ENCODE measurements at places on chromosomes 1 and 21. TPM values are rescaled to one million over a fixed set of nuclear protein-coding genes. Genes with fewer than 3 reads are reported as not detected.

DNA sequence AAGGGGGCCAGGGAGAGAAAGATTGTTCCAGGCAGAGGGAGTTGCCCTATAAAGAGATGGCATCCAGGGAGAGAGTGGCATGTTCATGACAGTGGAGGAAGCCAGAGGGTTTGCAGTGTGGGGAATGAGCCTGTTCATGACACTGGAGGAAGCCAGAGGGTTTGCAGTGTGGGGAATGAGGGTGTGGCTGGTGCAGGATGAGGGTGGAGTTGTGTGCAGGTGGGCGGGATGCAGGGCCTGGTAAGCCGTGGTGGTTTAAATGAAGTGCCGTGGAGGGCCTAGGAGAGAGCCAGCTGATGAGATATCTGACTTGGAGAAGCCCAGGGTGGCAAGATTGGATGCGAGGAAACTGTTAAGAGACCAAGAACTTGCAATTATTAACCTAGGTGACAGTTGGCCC lies 131.8 kb downstream of the CAMTA1 start:
- no peak for DNase-seq

GRCh38 chr1:5994713-5995621 lies 2.7 kb upstream of the NPHP4 start:
- peak; percentile 18 for DNase-seq

The TEX38 gene
- total RNA-seq: 0.22 TPM

DNA sequence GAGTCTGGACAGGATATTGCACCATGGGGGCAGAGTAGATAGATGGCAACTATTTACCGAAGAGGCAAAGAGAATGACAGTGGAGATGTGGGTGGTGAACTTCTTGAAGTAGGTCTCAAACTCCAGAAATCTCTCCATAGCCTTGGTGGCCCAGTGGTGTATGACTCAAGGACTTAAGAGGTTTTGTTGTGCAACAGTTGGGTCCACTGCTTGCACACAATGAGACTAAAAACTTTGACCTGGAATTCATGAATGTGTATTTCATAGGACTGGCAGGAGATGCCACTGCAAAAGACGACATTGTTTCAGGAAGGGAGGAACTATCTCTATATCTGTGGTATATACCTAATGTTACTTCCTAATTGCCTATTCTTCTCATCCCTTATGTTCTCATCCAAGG lies 75.9 kb downstream of the ZSCAN20 start:
- no peak for DNase-seq

- no peak for DNase-seq
Measured at GRCh38 chr21:32578107-32578691, 7.1 kb downstream of the TCP10L start.

The BCAR3 gene
- 23.5 TPM for total RNA-seq

- DNase-seq: no peak
Measured at GRCh38 chr1:152928671-152929070, 18.3 kb upstream of the SPRR5 start.

DNA sequence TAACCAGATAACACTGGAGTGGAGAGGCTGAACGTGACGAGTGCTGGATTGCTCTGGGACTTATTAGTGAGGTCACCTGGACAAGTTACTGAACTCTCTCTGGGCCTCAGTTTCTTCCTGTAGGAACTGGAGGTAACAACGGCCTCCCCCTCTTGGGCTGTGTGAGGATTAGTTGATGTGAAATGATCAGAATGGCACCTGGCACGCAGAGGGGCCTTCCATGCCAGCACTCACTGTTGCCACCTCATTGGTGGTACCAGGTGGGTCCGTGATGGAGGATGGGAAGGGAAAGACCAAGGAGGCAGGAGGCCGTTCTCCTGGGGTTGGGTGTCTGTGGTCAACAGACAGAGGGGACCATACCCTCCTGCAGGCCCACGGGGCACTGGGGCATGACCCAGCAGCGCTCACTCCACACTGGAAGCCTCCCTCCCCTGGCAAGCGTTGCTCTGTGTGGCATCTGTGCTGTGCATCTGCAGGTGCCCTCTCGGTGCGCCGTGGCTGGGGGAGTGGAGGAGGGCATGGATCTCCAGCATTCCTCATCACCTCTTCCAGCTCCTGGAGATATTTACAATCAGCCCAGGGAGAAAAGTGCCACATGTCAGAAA lies 349.5 kb upstream of the VAMP3 start:
- no peak for DNase-seq

The FAM167B gene
- 7.9 TPM for total RNA-seq

The KCNJ15 gene
- total RNA-seq: 0.30 TPM

GRCh38 chr1:25068829-25069228 lies 138.8 kb upstream of the RUNX3 start:
- no peak for DNase-seq

DNA sequence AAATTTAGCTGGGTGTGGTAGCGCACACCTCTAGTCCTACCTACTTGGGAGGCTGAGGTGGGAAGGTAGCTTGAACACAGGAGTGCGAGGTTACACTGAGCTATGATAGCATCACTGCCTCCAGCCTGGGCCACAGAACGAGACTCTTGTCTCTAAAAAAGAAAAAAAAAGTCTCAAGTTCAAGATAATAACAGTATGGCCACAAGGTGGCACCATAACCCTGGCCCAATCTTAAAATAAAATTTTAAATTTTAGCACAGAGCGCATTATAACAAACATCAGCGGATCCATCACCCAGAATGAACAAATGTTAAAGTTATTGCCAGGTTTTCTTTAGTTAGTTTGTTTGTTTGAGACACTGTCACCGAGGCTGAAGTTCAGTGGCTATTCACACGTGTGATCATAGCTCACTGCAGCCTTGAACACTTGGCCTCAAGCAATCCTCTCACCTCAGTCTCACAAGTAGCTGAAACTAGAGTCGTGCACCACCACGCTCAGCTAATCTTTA lies 2.9 kb upstream of the HTR6 start:
- no peak for DNase-seq

GRCh38 chr1:211713231-211713630 lies 37.8 kb upstream of the NEK2 start:
- DNase-seq: no peak

GRCh38 chr1:211132721-211133392 lies 1.1 kb downstream of the KCNH1 start:
- DNase-seq: no peak

GRCh38 chr1:15866721-15867201 lies 19.3 kb downstream of the SPEN start:
- DNase-seq: no peak

DNA sequence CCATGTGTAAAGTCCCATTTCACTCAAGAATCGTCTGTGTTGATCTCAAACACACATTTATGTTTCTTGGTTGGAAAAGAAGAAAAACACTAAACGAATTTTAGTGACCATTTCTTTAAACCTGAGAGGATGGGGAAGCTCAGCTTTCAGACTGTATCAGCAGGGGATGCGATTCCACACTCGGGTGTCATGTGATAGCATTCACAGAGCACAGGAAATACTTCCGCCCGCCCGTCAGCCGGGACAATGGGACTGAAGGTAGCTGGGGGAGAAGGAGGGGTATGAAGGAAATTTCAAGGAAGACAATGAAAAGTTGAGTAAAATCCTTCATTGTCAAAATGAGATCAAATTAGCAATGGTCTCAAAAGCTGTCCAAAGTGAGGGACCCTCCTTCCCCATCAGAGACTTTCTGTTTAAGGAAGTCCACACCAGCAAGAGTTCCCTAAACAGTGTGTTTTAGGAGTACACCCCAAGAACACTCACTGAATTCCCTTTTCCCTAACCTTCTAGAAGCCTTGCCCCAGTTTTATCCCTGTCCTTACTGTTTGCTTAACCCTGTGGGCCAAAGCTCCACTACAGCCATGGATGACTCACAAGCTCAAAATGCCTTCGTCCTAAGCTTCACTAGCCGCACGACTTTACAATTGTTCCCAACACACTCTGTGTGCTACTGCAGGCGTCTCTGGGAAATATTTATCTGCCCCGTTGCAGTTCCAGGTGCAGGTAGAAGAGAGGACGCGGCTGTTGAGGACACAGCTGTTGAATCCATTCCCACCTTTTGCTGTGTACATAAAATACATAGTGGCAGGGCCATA lies 51.4 kb upstream of the SIM2 start:
- no peak for DNase-seq

- DNase-seq: no peak
Measured at GRCh38 chr1:225737866-225738265, 39.8 kb upstream of the SRP9 start.

The CCDC185 gene
- total RNA-seq: not detected

The AMY2A gene
- total RNA-seq: not detected

DNA sequence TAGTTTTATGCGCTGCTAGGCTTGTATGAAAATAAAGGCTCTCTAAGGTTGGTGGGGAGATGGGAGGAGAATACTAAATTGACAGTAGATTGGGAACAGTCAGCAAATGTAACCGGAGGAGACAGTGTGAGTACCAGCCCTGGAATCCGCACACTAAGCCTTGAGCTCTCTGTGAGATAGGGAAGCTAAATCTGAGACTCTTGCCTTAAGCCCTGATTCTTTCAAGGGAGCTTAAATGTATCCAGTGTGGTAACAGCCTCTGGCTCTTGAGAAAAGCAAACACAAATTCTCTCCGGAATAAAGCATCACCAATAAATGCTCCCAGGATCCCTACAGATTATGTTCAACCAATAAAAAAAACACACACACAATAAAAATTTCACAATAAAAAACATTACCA lies 33.0 kb upstream of the PDPN start:
- no peak for DNase-seq

The CLCA4 gene
- total RNA-seq: 0.27 TPM

- DNase-seq: no peak
Measured at GRCh38 chr1:169201084-169201619, 94.7 kb downstream of the ATP1B1 start.

DNA sequence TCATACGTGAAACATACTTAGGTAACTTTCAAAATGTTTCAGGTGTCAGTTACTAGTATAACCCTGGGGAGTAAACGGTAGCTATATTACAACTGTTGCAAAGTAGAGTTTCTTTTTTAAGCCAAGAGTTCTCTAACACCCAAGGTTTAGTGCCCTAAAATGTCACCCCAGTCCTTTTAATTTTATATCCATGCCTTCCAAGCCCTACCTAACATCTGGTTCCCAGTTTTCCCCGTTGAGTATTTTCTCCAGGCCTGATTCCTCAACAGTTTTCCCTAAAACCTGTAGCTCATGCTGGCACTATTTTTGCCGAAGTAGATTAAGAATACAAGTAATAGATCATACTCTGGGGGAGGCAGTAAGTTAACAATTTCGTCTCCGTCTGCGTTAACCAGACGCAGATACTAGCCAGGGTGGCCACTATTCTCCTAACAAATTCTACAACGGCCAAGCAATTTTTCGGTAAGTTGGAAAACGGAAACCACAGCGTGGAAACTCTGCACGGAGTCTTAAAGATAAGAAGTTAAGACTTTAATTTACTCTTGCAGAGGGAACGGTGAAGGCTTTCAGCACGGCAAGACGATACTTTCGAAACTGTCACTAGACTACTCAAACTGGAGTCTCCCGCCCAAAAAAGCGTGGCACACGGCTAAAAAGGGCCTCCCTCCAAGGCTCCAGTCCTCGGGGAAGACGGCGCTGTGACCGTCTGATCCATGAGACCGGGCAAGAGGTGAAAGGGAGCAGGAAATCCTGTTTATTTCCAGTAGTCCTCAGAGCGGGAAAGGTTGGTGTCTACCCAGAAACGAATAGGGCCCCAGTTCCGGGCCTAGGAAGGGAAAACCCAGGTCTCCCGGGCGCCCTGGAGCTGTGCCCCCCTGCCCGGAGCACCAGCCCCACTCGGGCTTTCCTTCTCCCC lies 945 bp downstream of the SRSF4 start:
- no peak for DNase-seq

DNA sequence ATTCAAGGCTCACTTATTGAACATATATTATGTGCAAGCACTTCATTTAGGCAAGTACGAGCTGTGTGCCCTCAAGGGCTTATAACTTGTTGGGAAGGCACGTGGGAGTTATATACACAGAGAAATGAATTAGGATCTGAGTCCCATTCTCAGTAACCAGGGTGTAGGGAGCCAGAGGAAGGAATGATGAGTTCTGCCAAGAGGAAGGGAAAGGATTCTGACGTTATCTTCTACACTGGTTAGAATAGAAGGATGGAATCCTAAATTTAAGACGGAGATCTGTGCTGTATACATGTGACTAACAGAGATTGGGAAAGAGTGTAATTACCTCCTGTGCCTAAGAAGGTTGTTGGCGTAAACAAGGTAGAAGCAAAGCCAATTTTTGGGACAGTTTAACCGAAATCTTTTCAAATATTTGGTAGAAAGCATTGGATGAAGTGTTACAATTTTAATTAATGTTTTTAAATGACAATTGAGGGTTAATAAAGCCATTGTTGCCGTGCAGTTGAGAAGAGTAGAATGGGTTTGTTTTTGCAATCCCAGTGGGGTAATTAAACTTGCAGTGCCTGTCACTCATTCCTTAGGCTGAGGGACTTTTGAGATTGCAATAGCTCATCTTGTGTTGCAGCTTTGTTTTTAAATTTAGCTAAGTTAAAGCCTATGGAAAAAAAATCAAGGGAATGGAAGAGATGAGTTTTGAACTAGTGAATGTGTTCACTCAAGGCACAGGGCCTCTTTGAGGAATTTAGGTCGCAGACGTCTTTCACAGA lies 177.2 kb downstream of the NFIA start:
- no peak for DNase-seq

- DNase-seq: no peak
Measured at GRCh38 chr1:154945160-154945961, 8.8 kb upstream of the PMVK start.
